Activated naive CD4-positive, alpha-beta T cell (primary cell): ENCODE measurements at places on chromosomes 7 and 10.

- DNase-seq = no peak
Observed at GRCh38 chr10:50280049-50280841, 28.9 kb upstream of the ASAH2 start.

GRCh38 chr7:107002529-107002998 lies 41.9 kb upstream of the PRKAR2B start:
- no peak for DNase-seq

DNA sequence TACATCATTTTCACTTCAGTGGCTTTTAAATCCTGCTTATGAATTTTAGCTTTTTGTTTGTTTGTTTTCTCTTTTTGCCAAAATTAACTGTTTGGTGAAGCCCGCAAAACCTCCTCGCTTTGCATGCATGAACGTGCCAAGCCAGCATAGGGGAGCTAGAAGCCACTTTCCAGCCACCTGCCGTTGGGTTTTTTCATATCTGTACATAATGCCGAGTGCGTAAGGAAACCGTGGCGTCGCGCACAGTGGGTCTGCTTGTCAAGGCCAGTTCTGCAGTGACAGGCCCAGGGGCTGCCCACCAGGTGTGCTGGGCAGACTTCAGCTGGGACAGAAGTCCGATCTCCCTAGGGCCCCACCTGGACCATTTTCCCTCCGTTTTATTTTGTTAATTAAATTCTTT lies 41.1 kb downstream of the WIPI2 start:
- DNase-seq = no peak

DNA sequence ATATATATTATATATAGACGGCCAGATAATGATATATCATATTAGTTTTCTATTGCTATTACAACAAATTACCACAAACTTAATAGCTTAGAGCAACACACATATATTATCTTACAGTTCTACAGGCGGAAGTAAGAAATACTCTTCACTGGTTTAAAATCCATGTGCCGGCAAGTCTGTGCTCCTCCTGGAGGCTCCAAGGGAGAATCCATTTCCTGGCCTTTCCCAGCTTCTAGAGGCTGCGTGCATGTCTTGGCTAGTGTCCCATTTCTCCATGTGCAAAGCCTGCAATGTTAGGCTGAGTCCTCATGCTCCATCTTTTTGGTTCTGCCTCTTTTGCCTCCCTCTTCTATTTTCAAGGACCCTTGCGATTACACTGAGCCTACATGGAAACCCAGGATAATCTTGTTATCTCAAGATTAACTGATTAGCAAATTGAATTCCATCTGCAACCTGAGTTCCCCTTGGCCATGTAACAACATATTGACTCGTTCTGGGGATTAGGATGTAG lies 23.9 kb upstream of the PNLIPRP3 start:
- DNase-seq = no peak

DNA sequence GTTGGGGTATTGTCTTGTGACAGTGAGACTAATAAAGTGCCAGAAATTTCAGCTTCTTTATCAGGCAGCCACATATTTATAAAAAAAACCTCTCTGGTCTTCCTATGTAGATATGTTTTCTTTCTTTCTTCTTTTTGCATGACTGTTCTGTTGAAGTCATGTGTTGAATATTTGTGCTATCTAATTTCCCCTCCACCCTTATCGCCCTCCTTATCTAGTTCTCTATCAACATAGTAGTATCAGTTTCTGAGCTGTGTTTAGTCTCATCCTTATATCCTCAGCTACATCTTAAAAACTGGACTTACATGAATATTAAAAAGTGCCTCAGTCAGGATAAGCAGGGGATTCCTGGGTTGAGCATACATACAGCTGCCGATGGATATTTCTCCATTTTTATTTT lies 53.9 kb downstream of the SEMA3D start:
- DNase-seq = no peak

DNA sequence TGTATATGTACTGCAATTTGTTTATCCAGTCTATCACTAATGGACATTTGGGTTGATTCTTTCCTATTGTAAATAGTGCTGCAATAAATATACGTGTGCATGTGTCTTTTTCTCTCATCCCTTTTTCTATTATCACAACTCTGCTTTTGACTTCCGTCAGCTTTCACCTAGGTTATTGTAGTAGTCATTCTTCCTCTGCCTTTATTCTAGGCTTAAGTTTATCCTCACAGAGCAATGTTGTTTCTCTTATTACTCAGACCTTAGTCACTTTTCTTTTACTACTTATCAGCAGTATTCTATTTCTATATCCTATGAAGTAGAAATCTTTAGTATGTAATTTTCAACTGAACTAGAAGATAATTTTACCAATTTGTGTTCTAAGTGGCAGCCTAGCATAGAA lies 175.3 kb upstream of the SEMA3E start:
- no peak for DNase-seq

- no peak for DNase-seq
Observed at GRCh38 chr7:8396294-8396693, 37.1 kb upstream of the NXPH1 start.

DNA sequence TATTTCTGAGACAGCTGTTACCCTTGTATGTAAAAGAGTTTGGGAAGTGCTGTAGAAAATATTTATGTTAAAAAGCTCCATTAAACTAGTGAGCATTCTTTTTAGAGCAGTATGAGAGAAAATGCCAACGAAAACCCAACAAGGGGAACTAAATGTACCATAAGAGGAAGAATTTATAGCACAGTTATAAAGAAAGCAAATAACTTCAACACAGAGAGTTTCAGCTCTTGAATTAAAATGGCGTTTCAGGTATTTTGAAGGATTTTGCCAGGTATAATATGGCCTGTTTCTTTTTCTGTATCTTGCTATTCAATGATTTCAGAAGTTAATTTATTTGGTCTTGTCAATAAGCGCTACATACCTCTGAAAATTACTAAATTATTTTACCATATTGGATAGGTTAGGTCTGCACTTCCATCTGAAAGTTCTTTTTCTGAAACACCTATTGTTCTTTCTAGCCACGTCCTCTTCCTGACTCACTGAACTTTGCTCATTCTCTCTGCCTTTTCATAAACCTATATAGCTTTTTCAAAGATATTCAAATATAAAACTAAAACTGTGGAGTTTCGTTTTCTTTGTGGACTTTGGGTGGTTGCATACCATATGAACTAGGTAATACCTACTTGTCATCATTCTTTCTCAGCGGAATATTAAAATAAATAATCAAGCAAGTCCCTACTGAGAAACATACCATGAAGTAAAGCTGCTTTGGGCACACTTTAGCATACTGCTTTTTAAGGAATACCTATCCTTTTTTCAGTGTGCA lies 136.1 kb downstream of the SEMA3A start:
- DNase-seq = no peak

- DNase-seq = no peak
Observed at GRCh38 chr10:71392791-71393781, 3.6 kb upstream of the CDH23 start.

DNA sequence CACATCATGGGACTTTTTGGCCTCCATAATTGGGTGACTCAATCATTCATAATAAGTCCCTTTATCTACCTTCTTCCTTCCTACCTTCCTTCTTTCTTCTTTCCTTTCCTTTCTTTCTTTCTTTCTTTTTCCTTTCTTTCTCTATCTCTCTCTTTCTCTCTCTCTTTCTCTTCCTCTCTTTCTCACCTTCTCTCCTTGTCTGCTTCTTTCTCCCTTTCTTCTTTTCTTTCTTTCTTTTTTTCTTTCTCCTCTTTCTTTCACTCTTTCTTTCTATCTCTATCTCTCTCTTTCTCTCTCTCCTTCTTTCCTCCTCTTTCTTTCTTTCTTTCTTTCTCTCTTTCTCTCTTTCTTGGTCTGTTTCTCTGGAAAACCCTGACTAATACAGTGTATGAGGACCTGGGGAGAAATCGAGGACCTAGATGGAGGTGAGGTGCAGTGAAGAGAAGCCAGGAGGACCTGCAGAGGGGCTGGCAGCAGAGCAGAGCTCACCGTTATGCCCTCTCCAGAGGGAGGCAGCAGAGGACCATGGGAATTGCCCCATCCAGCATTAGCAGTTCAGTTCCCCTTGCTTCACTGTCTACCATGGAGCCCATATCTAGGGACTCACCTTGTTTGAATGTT lies 52.7 kb upstream of the BTRC start:
- no peak for DNase-seq

DNA sequence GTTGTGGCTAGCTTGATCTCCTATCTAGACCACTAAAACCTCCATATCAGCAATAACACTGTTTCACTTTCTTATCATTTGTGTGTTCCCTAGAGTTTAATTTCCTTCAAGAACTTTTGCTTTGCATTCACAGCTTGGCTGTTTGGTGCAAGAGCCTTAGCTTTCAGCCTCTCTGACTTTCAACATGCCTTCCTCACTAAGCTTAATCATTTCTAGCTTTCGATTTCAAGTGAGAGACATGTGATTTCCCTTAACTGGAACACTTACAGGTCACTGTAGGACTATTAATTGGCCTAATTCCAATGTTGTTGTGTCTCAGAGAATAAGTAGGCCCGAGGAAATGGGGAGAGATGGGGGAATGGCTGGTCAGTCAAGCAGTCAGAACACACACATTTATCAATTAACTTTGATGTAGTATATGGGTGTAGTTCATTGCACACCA lies 10.6 kb upstream of the BPGM start:
- DNase-seq = no peak

DNA sequence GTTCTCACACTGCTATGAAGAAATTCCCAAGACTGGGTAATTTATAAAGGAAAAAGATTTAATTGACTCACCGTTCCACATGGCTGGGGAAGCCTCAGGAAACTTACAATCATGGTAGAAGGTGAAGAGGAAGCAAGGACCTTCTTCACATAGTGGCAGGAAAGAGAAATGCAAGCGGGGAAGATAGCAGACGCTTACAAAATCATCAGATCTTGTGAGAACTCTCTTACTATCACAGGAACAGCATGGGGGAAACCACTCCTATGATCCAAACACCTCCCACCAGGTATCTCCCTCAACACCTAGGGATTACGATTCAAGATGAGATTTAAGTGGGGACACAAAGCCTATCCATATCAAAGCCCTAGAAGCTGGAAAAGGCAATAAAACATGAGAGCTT lies 130.8 kb downstream of the MDFIC start:
- DNase-seq = no peak

- DNase-seq = no peak
Observed at GRCh38 chr10:14736043-14736442, 38.7 kb downstream of the FAM107B start.

DNA sequence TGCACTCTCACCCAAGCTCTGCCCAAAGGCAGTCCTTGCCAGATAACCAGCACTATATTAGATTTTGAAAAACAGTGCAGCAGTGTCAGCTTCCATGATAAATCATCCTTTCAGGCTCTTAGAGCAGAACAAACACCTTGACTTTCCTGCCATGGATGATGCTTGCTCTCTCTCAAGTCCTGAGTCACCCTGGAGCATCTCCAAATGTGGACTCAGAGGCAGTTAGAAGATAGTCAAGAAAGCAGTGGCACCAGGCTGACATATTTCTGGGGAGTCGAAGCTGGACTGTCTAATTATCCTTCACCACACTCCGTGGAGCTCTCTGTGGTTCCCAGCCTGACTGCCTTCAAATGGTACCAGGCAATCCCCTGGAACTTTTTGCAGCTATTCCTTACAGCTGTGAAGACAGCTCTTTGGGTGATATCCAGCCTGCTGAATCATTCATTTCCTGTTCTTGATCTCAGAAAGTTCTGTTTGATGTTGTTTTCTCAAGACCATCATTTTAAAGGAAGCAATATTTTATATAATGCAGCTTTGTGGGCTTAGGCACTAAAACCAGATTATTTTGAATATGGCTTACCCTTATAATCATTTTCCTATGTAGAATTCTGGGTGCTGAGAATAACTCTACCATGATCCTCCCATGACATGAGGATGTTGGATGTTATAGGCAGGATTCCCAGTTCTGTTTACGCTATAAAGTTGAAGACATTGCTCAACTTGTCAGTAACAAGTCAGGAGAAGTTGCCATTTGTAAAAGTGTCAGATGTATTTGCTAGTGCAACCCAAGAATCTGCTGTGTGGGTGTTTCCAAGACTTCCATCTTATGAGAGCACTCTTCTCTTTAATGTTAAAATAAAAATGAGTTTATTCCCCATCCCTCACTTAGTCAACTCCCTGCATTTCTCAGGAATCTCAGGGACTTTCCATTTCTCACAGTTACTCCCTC lies 233.8 kb downstream of the C7orf25 start:
- DNase-seq = no peak

DNA sequence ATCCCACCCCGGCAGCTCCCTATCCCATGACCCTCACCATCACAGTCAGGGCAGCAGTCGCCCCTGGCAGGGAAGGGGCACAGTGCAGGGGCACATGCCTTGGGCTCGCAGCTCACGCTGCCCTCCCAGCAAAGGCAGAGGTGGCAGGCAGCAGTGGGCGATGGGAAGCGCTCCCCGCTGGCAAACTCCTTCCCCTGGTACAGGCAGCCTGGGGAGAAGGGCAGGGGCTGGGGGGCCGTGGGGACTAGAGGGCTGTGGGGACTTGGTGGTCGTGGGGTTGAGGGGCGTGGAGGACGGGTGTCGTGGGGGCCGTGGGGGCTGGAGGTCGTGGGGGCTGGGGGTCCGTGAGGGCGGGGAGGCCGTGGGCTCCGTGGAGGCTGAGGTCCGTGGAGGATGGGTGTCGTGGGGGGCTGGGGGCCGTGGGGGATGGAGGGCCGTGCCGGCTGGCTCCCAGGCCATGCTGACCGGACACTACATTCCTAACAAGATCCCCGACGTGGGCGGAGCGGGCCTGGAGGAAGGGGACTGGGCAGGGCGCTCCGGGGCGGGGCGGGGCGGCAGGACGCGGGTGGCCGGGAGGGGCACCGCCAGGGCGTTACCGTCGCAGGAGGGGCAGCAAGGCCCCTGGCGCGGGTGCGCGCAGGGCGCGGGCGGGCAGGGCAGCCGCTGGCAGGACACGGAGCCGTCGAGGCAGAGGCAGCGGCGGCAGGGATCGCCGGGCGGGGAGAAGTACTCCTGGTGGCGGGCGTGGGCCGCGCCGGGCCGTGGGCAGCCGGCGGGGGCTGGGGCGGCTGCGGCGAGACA lies 20.0 kb downstream of the KCP start:
- no peak for DNase-seq

DNA sequence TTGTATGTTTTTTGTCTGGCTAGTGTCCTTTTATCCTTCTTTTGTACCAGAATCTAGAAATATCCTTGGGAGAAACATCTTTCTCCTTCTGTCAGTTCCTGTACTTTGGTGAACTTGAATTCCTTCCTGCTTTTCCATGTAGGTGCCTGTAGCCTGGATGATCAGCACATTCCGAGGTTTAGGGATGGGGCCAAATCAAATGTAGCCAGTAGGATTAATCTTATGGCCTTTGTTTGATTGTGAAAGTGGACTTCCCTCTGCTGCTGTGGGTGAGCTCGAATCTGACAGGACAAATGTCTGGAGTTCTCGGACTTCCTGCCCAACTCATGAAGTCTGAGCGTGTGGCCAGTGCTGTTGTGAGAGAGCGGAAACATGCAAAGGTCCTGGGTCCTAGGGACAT lies 33.2 kb upstream of the NAMPT start:
- DNase-seq = no peak

- no peak for DNase-seq
Observed at GRCh38 chr7:135831455-135832195, 83.0 kb upstream of the FAM180A start.

GRCh38 chr10:35937546-35937945 lies 295.4 kb upstream of the FZD8 start:
- no peak for DNase-seq
